ENCODE measurements at places on chromosomes 7 and 10.

DNA sequence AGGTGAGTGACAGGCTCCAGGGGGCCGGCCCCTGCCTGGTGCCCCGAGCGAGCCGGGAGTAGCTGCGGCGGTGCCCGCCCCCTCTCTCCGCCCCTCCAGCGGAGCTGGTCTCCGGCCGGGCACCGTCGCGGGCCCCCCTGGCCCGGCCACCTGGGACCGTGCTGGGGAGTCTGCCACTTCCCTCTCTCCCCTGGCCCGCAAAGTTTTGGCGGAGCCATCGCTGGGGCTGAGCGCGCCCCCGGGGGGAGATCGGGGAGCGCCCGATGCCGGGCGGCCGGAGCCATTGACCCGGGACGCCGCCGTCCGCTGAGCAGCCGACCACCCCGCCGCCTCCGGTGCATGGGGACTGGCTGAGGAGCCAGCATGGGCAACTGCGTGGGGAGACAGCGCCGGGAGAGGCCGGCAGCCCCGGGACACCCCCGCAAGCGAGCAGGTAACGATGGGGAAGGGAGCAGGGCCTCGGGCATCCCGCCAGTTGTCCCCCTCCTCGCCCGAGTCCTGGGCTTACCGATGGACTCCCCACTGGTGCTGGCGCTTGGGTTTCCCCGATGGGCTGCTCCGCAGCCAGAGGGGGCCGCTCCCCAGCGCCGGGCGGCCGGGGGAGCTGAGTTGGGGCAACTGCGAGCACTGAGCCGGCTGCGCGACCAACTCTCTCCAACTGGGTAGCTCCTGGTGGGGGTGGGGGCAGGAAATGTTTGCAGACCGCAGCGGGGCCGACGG lies at the start of gene UBTD1:
UBTD1 (plus strand) TSS at position 84 of the 720 bp plus-strand sequence; CDS start at position 364, 280 bp downstream.
- DNase-seq = no peak

- no peak for DNase-seq
Measured at GRCh38 chr10:88886557-88886956, 6.5 kb downstream of the STAMBPL1 start.

- no peak for DNase-seq
Measured at GRCh38 chr10:97718178-97718577, 4.6 kb downstream of the MARVELD1 start.

DNA sequence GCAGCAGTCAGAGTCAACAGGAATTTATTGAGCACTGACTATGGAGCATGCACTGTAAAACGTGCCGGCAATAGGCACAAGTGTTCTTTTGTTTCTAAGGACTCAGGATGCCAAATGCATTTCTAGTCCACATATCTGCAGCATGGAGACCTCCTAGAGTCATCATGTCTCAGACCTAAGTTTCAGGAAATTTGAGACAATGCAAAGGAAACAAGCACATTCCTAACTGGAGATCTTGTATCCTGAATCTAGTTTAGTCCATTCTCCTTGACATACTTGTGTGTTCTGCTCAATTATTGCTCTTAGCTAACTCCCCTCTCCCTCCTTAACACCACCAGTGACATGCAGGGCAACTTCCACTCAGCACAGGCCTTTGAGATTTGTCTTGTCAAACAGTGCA lies 173.2 kb downstream of the ZNF438 start:
- no peak for DNase-seq

DNA sequence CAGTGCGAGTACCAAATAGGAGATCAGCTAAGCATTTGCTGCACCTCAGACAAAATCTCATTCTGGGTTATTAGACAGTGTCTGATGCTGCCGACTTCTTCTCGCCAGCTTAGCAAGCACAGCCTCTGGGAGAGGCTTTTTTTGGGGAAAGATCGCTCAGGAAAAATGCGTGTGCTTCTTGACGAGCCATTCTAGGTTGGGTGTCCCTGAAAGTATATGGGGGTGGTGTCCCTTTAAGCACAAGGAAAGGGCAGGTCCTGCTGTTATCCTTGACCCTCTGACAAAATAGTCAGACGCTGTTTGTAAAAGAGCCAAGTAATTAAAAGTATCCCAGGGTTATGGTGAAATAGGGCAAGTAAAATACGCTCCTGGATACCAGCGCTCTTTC lies 540.1 kb upstream of the FZD8 start:
- no peak for DNase-seq

GRCh38 chr7:95126053-95126709 lies 198.2 kb downstream of the PON1 start:
- no peak for DNase-seq

DNA sequence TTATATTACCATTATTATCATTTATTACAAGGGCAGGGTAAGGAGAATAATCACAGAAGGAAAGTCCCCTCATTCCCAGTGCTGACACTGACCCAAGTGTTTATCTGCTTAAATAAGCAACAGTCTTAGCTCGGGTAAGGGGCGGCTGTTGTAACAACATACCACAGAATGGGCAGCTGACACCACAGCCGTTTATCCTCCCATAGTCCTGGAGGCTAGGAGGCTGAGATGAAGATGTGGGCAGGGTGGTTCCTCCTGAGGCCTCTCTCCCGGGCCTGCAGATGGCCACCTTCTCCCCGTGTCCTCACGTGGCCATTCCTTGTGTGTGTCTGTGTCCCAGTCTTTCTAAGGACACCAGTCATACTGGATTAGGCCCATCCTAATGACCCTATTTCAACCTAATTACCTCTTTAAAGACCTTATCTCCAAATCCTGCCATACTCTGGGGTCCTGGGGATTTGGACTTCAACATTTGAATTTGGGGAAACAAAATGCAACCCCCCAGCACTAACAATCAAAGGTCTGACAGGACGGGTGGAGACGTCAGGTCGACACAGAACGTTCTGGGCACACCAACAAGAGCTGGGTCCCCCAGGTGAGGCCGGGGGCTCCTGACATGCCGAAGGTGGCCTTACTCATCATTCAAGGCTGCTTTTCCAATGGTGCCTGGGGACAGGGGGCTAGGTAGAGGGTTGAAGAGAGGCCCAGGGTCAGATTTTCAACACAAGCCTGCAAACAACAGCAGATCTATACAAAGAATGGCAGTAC lies 93.5 kb downstream of the TNS3 start:
- DNase-seq = no peak

DNA sequence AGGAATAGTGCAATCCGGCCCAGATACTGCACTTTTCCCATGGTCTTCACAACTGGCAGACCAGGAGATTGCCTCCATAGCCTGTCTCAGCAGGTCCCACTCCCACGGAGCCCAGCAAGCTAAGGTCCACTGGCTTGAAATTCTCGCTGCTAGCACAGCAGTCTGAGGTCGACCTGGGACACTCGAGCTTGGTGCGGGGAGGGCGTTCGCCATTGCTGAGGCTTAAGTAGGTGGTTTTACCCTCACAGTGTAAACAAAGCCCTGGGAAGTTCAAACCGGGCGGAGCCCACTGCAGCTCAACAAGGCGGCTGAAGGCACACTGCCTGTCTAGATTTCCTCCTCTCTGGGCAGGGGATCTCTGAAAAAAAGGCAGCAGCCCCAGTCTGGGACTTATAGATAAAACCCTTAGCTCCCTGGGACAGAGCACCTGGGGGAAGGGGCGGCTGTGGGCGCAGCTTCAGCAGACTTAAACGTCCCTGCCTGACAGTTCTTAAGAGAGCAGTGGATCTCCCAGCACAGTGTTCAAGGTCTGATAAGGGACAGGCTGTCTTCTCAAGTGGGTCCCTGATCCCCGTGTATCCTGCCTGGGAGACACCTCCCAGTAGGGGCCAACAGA lies 293.5 kb upstream of the GALNT17 start:
- DNase-seq = no peak

DNA sequence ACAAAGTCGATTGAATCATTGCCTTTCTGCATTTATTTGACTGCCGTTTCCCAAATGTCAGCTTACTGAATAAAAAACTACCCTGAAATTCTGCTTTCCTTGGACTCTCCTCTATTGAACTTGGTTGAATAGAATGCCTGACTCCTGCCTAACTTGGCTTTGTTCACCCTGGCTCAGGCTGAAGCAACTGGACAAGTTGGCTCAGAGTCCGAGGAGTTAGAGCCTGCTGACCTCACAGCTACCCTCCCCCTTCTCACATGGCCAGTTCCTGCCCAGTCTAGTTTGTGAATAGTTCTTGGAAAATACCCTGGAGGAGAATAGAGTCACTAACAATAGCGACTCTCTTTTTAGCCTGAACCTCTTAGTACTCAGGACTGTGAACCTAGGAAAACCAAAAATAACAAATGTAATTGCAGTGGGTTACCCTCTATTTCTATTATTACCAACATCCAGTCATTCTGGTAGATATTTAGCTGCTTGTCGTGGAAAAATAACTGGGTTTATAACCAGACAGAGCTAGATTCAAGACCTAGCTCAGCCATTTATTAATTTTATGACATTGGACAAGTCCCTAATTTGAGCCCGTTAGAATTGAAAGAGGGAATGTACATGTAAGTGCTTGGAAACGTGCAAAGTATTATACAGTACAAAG lies 17.3 kb upstream of the NRBF2 start:
- no peak for DNase-seq

DNA sequence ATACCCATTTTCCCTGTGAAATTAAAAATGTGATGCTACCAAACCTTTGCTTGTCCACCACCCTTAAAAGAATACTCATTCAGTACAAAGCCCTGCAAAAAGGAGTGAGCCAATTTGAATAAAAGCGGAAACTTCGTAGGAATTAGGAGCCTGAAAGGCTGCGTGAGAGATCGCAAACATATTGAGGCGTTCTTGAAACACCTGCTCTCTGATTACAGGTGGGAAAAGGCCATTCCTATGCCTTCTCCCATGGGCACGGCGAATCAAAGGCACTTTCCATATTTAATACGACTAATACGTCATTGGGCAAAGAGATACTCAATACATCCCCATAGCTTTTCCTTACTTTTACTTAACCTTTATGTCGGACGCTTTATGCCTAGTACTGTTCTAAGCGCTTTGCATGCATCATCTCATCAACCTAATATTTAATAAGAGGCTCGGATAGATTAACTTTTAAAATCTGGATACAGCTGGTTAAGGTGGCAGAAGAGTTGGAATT lies 30.9 kb upstream of the KMT2E start:
- DNase-seq = no peak

GRCh38 chr7:141045126-141045841 lies 28.6 kb upstream of the TMEM178B start:
- no peak for DNase-seq

- no peak for DNase-seq
Measured at GRCh38 chr10:103573205-103573487, 79.6 kb downstream of the NEURL1 start.

- no peak for DNase-seq
Measured at GRCh38 chr7:7251742-7252141, 69.4 kb downstream of the C1GALT1 start.

DNA sequence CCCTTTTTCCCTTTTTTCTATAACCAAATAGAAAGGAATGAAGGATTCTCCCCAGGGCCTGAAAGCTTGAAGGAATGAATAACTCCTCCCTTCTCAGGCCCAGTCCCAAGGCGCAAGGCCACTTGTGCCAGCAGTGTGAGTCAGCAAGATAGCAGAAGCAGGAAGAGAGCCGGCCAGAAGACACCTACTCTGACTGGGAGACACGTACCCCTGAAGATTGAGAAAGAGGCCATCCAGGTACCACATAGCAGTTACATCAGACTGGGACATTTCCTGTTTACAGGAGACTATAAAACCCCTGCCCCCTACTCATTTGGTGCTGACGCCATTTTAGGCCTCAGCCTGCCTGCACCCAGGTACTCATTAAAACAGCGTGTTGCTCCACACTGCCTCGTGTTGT lies 65.5 kb downstream of the LRRC17 start:
- no peak for DNase-seq

- DNase-seq = no peak
Measured at GRCh38 chr7:116872026-116872425, 9.6 kb downstream of the CAPZA2 start.

DNA sequence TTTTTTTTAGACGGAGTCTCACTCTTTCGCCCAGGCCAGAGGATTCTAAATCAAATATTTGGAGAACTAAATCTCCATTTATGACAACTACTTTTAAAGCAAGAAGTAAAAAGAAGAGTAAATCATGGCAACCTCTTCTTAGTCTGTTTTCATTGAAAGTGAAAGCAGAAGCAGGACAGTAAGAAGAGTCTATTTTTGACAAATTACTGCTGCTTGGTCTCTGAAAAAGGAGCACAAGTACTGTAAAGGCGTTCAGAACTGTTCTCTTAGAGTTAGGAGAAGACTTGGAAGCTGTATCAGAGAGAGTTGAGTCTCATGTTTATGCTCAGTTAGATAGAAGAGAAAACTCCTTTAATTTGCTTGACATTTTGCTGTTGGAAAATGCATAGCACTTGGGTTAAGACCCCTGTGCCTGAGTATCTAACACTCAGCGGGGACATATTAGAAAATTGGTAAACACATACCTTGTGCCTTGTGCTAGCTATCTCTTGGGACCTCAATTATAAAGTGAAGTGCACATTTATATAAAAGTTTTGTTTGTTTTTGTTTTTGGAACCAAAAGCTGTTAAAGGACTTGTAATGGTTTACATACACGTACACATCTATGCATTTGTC lies 433.0 kb downstream of the ANKRD7 start:
- no peak for DNase-seq

- DNase-seq = no peak
Measured at GRCh38 chr10:110056822-110057221, 49.0 kb downstream of the ADD3 start.

- no peak for DNase-seq
Measured at GRCh38 chr10:45553155-45553554, 119.4 kb downstream of the ZFAND4 start.

DNA sequence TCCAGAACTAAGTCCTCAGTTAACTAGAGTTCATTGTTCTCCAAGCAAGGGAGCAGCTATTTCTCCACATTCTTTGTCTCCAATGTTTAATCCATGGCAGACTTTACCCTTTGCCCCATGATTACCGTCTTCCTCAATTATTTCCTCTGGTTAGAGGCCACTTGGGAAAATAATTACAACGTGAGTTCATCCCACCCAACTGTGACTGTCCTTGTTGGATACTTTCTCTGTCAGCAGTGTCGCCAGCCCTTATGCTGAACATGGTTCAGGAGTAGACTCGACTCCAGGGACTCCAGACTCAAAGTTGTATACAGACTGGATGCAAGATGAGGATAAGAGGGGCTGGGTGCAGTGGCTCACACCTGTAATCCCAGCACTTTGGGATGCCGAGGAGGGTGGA lies 17.1 kb upstream of the SEPHS1 start:
- no peak for DNase-seq

DNA sequence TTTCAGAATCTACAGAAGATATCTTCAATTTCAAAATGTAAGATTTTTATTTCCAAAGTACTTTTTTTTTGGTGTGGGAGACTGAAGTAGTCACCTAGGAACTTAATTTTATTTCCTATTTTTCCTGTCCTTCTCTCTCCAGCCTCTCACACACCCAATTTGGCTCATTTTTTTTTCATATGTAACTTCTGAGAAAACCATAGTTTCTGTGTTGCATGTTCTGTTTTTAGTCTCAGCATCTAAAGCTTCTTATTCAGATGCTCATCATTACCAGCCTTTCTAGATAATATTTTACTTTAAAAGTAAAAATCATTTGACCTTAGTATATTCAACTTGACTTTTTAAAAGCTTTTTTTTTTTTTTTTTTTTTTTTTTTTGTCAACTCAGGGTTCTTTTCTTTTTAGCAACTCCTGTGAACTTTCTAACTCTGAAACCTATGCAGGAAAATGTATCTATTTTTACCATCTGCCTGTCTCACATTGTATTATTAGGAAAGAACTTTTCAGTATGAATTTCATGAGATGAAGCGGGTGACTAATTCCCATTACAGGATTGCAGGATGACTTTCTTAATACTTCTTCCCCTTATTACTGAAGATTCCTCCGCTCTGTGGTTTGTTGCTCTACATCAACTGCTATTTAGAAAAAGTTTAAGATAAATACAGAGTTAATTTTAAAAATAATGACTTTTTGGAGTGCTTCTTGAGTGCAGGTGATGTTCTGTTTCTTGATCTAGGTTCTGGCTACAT lies 73.6 kb upstream of the LSM8 start:
- DNase-seq = no peak

GRCh38 chr10:119755446-119755845 lies 29.6 kb downstream of the INPP5F start:
- DNase-seq = no peak

All from CD4-positive, alpha-beta T cell treated with Interferon alpha-2 for 1 hour (primary cell).